ENCODE measurements at places on chromosomes 16 and 17.

- DNase-seq = no peak
Measured at GRCh38 chr17:45645330-45645729, 138.8 kb upstream of the CRHR1 start.

DNA sequence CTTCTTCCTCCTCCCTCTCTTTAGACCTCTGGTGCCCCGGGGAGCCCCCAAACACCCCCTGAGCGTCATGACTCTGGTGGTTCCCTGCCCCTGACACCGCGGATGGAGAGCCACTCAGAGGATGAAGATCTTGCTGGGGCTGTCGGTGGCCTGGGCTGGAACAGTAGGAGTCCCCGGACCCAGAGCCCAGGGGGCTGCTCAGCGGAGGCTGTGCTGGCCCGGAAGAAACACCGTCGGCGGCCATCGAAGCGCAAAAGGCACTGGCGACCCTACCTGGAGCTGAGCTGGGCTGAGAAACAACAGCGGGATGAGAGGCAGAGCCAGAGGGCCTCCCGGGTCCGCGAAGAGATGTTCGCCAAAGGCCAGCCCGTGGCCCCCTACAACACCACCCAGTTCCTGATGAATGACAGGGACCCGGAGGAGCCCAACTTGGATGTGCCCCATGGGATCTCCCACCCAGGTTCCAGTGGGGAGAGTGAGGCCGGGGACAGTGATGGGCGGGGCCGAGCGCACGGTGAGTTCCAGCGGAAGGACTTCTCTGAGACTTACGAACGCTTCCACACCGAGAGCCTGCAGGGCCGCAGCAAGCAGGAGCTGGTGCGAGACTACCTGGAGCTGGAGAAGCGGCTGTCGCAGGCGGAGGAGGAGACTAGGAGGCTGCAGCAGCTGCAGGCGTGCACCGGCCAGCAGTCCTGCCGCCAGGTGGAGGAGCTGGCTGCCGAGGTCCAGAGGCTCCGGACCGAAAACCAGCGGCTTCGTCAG lies 7.5 kb downstream of the HEXIM2 start:
- DNase-seq = no peak

- no peak for DNase-seq
Measured at GRCh38 chr16:86923656-86924055, 345.3 kb downstream of the FOXL1 start.

DNA sequence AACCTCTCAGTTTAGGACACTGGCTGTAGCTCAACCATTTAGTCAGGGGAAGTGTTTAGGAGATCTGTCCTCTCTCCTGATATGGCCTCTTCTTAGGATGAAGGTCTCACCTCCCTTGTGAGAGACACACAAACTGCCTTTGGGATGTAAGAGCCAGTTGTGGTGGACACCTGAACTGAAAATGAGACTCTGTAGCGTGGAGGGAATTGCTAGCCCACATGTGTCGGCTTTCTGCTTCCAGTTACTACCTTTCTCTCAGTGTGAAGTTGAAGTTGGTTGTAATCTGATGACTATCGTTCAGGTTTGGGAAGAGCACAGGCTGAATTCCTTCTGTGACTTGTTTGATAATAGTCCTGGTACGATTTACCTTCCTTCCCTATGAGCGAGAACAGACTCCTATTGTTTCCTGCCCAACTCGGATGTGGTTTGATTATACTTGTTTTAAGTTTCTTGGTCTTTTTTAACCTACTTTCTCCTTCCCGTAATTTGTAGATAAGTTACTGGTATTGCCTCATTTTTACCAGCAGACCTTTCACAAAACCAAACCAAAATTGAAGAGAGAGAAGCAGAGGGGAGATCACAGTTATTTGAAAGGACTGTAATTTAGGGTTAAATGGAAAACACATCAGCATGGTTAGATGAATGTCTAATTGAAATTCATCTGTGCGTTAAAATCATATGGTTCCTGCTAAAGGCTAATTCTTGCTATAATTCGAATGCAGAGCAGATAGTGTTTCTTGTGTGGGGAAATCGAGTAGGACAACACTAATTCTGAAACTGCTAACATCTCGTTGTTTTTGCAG lies 43.2 kb downstream of the CLEC16A start:
- no peak for DNase-seq

GRCh38 chr16:85329059-85329812 lies 217.0 kb upstream of the CIBAR2 start:
- no peak for DNase-seq

DNA sequence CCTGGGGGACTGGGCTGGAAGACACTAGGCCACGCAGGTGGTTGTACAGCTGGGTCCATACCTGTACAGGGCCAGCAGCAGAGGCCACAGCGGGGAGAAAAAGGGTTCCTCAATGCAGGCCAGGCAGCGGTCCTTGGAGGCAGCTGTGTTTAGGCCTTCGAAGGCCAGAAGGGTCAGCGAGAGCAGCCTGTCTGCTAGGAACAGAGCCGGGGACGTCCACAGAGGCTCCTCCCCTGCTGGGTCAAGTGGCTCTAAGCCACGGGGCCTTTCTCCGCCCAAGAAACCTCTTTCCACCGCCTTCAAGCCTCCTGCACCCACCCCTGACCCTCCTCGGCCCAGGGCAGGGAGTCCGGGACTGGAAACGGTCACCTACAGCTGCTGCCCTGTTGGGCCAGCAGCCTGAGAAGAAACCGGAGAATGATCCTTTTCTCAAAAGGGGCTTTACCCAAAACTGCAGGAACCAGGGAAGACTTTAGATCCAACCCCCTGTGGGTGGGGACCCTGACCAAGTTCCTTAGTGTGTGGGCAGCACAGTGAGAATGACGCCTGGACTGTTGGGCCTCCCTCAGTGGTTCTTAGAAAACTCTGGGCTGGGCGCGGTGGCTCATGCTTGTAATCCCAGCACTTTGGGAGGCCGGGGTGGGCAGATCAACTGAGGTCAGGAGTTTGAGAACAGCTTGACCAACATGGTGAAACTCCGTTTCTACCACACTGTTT lies 8.4 kb upstream of the SPATA2L start:
- no peak for DNase-seq

Measured in endothelial cell (in vitro differentiated cells).